ENCODE measurements at places on chromosomes 7 and 10.
A peak's percentile ranks its signal among the peaks of the same experiment; 100 is the strongest.

DNA sequence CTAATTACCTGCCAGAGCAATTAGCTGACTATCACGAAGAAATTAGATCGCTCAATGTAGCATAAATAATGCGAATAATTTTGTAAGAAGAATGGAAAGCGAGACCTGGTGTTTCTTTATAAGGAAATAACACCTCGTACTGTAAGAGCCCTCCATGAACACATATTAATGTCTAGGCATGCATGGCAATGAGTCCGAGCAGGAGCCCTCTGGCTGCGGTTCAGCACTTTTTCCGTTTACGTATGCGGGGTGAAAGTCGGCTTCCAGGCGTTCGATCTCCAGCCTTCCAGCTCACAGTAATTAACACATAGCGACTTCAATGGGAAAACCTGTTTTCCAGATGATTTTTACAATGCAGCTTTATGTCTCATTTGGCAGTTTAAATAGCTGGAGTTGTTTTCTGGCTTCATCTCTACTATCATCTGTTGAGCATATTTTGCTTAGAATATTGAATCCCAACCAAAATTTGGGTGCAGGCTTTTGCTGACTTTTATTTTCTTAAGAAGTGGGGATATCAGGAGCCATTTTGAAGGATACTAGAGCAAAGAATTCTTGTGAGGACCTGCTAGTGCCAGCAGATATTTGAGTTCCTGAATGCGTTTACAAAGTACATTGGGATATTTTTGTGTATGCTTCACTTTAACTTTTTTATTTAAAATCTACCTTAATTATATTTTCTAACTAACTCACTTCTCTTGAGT is 7.2 kb upstream of the SP8 start:
- DNase-seq: no peak

DNA sequence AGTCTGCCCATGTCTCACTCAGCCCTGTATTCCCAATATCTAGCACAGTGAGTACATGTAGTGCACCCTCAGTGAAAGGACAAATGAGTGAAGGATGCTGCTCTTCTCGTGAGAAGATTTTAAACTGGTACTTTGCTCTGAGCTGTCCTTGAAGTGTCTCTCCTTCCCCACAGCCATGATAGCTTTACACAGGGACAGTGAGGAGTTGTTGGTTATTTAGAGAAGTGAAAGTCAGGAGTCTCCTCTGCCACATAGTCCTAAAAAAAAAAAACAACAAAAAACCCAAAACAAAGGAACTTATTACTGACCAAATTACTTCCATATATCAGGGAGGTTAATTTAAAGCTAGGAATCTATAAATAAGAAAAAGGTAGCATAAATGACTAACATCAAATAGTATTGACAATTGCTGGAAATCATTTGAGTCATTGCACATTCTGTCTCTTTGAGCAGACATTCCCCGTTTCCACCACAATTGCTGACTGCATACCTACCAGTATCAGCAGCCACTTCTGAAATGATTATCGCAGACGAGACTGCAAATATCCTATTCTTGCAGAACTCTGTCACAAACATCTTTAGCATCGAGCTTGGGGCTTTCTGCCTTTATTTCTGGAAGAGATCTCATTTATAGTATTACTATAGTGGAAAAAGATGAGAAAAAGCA is 202.1 kb downstream of the PTEN start:
- no peak for DNase-seq

DNA sequence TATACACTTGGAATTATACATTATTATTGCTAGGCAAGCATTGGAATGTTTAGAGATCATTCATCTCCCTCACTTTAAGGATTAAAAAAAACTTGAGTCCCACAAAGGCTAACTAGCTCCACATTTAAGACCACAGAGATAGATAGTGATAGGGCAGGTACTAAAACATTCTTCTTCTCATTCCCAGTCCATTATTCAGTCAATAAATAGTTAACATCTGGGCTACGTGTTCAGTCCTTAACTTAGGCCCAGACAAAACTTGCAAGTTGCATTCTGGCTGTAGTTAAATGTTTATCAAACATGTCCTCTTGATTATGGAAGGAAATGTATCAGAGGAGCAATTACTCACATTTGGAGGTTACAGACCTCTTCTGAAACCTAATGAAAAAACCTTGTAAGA is 2.4 kb downstream of the GNG11 start:
- DNase-seq: peak; percentile 20

DNA sequence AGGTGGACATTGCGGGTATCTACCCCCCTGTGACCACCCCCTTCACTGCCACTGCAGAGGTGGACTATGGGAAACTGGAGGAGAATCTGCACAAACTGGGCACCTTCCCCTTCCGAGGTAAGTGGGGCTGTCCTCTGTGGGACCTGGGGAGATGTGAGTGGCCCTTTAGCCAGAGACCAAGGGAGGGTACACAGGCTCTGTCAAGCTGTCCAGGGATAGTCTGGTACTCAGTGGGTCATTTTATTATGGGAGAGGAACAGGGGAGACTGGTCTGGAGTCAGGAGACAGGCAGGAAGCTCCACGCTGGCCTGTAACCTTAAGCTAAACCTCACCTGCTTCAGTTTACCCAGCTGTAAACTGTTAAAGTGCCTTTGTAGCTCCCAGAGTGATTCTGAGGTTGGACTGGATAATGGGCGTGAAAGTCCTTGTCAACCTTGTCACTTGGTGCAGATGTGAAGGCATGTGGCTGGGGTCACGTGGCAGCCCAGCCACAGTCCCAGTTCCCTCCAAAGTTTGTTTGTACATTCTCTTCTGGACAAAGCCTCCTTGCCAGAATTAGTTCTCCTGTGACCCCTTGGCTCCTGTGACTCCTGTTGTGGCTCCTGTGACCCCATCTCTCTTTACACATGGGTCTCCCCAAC is 729 bp downstream of the HOGA1 start:
- DNase-seq: no peak

DNA sequence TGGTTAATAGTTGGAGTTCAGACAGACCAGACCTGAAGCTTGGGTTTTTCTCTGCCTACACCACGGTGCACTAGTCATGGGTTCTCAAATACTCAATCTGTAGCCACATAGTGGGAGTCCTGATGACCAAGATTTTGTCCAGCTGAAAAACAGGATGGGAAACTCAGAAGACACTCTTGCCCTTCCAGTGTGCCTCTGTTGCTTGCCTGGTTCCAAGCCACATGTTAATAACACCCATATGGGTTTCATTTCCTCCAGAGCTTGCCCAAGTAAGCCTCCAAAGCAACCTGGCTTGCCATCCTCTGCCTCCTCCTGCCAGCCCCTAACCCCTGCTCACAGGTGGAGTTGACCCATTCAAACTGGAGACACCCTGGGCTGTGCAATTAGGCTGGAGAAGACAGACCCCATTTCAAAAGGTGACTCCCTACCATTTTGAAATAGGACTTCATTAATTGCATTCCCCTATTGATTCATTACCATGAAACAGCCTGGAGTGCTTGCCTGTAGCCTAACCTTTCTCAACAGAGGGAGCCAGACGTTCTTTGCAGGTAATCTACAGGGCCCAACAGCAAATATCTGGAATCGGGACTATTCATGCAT is 108.0 kb upstream of the HABP2 start:
- DNase-seq: no peak

- DNase-seq: no peak
These were observed 814.9 kb upstream of the C7orf33 start for GRCh38 chr7:147775516-147776284.

GRCh38 chr10:31129880-31130405 is 98.3 kb upstream of the ZNF438 start:
- DNase-seq: no peak

- no peak for DNase-seq
These were observed 362.3 kb downstream of the GRID1 start for GRCh38 chr10:86004337-86004736.

GRCh38 chr7:77746824-77747165 is 50.5 kb downstream of the RSBN1L start:
- no peak for DNase-seq

DNA sequence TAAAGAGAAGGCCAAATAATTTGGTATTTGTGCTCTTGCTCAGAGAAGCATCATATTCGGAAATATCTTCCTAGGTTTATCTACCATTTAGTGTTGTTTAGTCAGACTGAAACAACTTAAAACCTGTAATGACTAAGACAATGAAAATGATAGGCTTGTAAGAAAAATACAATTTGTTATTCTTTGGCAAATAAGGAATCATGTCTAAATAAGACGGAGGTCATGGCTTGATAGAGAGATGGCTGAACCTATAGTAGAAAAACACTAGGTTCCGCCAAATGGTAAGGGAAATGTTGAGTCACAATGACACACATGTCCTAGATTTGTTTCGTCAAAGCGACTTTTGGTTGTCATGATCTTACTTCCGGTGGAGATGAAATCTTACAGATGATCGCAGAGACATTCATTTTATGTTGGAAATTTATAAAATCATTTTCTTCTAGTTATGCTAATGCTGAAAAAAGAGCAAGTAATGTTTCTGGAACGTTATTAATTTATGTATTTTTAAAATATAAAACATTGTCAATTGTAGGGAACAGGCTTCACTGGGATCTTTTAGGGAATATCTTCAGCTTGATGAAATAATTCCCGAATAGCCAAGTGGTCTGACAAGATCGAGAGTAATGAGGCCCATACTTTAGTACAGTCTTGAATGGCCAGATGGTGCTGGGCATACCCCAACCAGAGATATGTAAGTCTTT is 1.0 kb downstream of the SRGN start:
- DNase-seq: peak; percentile 50

DNA sequence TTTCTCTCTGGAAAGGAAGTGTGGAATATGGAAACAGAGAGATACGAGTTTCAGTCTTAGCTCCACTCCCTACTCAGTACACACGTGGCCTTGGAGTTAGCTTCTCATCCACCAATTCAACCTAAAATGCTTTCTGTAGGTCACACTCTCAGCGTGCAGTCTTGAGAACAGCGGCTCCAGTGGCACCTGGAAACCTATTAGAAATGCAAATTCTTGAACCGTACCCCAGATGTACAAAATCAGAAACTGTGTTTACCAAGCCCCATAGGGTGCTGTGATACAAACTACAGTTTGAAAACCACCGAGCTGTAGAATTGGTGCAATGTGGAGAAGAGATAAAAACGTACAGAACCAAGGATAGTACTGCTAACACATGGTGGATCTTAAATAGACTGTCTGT is 91.1 kb upstream of the SP4 start:
- no peak for DNase-seq

DNA sequence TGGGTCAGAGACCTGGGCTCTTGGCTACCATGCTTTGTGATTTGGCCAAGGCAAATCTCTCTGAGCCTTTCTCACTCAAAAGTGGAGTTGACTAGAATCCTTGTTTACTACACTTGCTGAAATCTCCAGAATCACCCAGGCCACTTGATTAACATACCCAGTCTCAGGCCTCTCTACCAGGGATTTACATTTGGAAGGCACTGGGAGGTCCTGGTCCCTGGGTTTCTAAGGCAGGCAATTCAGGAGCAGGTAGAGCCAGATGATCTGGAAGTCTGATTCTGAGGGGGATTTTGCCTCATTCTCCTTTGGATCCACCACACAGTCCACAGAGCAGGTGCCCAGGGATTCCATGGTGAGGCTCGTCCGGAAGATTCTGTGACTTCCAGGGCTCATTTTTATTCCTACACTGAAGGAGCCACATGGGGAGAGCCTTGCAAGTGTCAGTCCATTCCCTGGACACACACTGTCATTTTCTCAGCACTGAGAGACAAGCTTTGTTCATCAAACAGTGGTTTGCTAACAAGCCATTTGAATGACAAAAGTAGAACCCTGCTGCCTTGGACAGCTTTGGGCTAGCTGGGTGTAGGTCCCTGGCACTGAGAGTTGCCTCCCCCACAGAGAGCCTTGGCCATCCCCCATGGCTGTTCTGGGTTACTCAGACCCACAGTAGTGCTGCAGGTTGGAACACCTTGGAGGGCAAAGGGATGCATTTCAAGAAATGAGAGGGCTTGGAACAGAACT is 74.2 kb downstream of the NOC3L start:
- no peak for DNase-seq

GRCh38 chr7:36639826-36640225 is 84.5 kb downstream of the AOAH start:
- DNase-seq: no peak

DNA sequence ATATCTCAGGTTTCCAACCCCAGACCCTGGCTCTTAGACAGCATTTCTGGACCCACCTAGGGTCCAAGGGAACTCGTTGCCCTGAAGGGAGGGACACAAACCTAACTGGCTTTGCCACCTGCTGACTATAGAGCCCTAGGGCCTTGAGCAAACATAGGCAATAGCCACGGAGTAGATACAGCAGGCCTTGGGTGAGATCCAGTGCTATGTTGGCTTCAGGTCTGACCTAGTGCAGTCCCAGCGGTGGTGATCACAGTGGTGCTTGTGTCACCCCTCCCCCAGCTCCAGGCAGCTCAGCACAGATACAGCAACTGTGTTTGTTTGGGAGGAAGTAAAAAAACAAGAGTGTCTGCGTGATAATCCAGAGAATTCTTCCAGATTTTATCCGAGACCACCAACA is 9.7 kb upstream of the TNKS2 start:
- no peak for DNase-seq

GRCh38 chr10:12501841-12502525 is 152.6 kb downstream of the CAMK1D start:
- DNase-seq: no peak

- DNase-seq: no peak
These were observed 174.9 kb downstream of the LRMDA start for GRCh38 chr10:75606203-75606779.

- DNase-seq: no peak
These were observed 23.9 kb upstream of the GRID1 start for GRCh38 chr10:86390337-86391120.

DNA sequence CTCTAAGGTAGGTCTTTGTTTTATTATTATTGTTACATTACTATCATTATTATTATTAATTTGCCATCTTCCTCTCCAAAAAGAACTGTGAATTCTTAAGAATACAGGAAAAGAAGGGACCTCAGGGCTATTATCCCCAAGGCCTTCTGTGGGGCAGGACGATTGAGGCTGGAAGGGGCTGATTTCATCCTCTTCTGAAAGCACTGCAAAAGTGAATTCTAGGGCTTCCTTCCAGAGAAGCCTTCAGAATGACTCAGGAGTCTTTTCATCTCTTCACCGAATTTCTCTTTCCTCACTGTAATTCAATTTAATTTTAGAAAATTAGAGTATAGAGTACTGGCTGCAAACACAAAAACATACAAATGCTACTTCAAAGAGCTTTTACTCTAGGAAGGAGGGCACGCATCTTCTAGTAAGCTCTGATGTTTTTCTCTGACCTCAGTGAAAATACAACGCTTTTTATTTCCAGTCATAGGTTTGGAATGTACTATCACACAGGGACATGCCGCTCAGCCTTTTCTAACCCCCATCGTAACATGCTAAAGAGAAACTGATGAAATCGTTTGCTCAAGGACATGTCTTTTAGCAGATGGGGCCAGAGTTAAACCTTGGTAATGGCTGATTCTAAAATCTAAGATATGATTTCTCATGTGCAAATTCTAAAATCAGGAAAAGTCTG is 280.2 kb upstream of the PITRM1 start:
- DNase-seq: peak; percentile 94

- no peak for DNase-seq
These were observed 70.8 kb upstream of the CDCA7L start for GRCh38 chr7:22016507-22016906.

DNA sequence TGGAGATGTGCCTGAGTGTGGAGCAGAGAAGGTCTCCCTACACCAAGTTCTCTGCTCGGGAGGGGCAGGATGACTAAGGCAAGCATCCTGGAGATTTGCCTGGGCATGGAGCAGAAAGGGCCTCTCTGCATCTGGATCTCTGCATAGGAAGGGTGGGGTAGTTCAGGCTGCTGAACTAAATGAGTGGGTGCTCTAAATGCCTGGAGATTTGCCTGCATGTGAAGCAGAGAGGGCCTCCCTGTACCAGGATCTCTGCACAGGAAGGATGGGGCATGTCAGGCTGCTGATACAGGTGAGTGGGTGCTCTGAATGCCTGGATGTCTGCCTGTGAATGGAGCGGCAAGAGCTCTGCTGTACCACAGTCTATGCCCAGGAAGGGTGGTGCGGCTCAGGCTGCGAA is 680.7 kb downstream of the SUGCT start:
- DNase-seq: peak; percentile 34
